Left ventricle myocardium superior (tissue), 1 donor: ENCODE measurements at places on chromosomes 6 and 20.

GRCh38 chr6:154432533-154433476 is 76.2 kb upstream of the IPCEF1 start:
- DNase-seq, result no peak

DNA sequence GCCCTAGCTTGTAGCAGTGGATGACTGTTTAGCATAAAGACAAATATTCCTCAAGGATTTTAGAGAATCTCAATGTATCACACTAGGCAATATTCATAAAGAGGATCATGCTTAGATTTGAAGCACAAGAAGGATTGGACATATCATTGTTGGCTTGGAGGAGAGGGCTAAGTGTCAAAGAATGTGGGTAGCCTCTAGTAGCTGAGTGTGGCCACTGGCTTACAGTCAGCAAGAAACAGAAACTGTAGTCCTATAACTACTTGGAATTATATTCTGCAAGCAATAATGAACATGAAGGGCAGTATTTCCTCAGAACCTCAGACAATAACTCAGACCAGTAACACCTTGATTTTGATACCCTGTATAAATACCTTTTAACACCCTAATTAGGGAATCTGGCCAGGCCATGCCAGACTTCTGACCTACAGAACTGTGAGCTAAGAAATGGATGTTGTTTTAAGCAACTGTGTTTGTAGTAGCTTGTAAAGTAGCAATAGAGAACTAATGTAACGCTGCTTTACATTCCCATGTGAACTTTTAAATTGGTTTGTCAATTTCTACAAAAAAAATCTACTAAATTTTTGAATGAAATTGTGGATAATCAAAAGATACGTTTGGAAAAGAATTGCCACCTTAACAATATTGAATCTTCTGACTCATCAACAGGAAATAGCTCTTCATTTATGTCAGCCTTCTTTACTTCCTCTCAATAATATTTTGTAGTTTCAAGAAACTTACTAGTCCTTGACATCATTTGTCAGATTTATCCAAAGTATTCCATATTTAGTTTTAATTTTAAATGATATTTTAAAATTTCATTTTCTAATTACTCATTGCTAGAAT is 65.2 kb upstream of the RSPO3 start:
- no peak for DNase-seq

DNA sequence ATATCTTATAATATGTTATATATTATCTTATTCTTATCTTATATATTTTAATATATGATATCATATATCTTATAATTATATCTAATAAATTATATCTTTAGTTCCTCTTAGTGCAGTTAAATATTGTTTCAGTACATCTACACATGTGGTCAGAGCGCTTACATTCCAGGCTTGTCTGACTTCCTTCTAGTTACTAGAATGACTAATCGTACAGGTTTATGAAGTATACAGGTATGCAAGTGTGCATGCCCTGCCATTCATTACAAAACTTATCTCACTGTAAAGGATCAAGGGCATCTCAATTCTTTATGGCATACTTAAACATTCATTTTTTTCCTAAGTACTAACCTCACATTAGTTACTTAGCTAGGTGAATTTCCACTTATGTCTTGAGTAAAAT is 1278.0 kb upstream of the MAP3K7 start:
- DNase-seq, result no peak

GRCh38 chr6:132651062-132651461 is 7.9 kb downstream of the TAAR1 start:
- DNase-seq, result no peak

DNA sequence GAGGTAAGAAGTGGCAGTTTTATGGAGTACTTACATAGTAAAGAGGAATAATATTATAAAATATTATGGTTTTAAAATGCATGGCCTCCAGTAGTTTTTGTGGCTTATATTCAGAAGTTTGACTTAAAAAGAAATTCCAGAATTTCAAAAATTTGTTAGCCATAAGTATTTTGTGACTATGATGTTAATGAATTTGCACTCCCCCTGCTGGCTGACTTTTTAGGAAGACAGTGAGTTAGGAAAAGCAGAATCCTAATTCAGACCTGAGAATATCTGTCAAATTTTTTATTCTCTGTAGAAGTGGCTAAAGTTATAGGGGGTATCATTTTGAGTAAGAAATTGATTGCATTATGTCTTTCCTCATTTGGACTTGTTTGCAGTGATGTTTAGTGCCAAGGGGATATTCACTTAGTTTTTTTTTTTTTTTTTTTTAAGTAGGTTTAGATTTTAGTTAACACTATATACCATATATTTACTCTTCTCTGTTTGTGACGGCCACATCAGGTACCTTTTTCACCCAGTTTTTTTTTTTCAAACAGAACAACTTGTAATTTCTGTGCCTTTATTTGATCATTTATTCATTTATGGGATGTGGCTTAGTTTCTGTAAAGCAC is 40.8 kb downstream of the ZFAND3 start:
- DNase-seq, result no peak

DNA sequence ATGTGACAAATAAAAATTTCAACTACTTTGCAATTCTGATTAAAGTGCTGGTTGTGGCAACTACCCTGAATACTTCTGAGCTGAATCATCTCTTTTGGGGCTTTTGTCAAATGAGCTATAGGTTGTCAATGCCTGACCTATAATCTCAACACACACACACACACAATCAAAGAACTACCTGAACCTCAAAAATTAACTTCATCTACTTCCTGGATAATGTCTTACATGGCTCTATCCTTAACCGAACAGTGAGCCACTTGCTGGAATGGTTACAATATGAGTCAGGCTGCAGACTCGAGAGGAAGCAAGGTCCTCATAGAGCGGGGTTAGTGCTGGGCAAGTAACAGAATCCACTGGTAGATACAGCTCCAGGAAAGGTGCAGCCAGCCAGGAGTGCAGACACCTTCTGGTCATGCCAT is 70.6 kb upstream of the DST start:
- no peak for DNase-seq

DNA sequence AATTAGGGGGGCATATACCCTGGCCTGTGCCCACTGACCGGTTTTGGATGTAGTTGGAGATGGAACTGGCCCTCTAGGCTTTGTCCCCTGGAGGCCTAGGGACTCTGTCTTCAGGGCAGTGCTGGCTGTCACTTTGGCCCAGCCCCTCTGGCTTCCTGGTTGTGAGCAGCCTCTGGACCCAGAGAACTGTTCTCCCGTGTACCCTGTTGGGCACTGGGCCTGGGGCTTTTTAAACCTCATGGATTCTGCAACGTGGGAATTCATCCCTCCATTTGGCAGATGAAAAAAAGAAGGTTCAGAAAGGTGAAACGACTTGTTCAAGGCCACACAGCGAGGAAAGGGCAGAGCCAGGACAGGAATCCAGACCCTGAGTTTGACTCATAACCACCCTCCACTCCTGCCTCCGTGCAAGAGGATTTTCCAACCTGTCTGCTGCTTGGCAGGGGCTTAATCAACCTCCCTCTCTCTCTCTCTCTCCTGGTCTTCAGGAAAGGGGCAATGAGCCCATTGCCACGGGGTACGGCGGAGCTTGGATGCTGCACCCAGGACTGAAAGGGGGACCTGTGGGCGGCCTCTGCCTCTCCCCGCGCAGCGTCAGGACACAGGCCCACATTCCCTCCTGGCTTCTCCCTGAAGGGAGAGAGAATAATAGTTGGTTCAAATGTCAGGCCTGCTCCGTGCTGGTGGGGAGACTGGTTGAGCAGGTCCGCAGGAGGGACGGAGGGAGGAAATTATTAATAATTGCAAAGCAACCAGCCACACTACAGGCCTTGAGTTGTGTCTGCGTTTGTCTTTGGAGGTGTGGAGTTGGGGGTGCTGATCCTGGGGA is 56.0 kb downstream of the CEBPB start:
- DNase-seq, result no peak

- DNase-seq, result no peak
Measured at GRCh38 chr6:134714679-134715078, 235.2 kb downstream of the ALDH8A1 start.

GRCh38 chr20:16025084-16025483 is 548.2 kb downstream of the KIF16B start:
- DNase-seq, result no peak

GRCh38 chr20:49412254-49412653 is 70.2 kb downstream of the KCNB1 start:
- DNase-seq, result no peak

DNA sequence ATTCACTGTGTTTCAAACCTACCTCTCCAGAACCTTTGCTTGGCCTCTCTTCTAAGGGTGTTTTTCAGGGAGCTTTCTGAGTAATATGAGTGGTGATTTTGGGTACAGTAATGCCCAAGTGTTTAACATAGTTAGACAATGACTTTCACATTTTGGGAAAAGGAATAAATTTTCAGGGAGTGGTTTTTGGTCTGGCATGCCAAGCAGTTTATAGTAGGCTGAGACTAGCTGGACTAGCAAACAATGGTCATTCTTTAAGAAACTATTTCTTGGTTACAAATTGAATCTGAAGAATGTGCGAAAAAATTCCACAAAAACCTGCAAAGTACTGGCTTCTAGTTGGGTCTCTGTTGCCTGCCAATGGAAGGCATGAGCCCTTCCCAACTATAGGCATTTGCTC is 15.4 kb downstream of the FNDC1 start:
- no peak for DNase-seq

DNA sequence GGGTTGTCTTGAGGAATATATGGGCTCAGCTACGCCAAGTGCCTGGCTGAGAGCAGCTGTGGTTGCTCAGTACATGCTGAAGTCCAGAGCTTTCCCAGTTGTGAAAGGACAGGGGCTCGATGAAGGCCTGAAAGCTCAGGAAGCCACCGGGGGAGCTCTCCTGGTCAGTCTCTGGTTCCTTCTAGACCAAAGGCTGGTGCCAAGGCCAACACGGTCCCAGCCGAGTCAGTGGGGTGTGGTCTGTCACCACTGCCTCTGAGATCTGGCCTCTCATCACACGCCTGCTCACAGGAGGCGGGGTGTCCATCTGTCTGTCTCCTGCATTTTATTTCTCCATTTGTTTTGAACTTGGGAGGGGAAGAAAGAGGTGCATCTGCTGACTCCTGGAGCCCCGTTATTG is 4.9 kb upstream of the FAM83C start:
- DNase-seq, result no peak

DNA sequence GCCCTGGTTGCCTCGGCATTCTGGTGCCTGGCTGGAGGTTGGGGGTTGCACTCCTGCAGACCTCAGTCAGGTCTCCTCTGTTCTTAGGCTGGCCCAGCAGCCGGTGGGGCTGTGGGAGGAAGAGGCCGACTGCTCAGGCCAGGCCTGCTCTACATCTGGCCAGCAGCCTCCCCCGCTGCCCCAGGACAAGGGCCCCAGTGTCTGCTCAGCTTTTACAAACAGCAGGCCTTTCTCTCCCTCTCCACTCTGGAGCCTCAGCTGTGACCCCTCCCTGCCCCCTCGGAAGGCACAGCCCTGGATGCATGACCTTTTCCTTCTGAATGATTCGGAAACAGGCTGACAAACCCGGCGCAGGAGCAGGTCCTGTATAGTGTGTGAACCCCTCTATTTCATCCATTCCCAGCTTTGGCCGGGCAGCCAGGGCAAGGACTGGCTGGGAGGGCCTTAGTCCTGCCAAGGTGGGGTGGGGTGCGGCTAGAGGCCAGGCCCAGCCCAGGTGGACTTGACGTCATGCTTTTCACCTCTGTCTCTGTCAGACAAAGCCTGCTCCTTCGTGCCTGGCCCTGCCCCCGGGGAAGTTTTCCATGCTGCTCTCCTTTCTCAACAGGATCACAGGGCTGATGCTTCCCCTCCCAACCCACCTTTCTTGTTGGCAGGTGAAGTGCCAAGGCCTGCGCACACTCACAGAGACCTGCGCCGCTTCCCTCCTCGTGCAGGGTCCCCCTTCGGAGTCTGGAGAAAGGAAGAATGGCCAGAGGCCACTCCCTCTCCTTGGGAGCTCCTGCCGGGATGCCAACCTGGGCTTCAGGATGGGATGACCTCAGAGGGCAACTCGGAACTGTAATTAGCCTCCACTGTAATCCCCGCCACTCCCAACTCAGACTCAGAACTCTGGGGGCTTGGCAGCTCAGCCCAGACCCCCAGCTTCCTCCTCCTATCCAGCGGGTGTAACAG is 10.1 kb upstream of the ITPR3 start:
- peak; percentile 52 for DNase-seq

DNA sequence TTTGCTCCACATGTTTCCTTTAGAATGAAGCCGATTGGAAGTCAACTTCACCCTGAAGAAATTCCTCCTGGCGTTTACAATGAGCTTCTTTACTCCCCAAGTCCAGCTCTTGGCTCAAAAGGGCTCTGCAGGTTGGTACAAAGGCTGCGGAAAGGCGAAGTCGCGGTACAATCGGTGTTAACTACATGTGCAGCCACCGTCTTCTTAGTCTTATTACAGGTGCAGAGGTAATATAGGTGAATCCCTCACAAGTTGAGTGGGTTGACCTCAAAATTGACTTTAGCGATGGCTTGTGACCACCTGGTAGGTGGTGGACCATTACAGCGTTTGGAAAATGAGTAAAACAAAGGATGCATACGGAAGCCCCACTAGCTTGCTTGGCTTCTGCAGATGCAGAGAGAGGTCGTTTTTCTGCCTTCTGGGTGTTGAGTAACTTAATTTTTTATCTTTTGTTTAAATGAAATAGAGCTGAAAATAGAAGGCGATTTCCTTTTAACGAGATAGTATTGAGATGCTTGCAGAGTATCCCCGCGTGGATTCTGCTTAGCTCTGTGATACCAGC is 98.0 kb downstream of the TRIM27 start:
- DNase-seq, result no peak

- DNase-seq, result no peak
Measured at GRCh38 chr6:52840763-52841585, at the start of gene GSTA5. GSTA5 (minus strand) TSS chr6:52840813.

DNA sequence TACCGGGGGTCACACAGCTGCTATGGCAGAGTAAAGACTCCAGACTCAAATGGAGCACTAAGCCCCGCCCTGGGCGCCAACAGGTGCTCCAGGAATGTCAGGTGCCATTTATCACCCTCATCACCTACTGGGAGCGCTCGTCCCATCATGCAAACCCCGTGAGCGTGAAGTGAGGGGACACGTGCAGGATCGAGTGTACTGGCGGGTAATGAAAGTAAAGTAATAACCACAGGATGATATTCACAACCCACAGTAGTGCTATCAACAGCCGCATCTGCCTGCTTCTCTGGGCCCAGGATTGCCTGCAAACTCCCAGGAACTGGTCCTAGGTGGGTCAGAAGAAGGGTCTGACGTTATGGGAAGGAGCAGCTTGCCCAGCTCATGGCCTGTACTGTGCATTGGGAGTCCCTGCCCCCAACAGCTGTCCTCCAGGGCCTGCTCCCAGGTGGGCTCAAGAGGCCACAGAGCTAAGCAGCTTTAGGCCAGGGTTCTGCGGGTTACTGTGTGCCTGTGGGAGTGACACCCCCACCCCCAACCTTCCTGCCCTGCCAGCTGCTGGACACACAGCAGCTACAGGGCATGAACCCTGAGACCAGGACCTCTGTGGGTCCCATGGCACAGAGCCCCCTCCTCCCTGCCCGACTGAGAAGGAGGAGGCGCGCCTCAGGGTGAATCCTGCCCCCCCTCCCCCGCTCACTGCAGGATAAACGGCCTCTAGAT is 120.5 kb upstream of the SULF2 start:
- no peak for DNase-seq

DNA sequence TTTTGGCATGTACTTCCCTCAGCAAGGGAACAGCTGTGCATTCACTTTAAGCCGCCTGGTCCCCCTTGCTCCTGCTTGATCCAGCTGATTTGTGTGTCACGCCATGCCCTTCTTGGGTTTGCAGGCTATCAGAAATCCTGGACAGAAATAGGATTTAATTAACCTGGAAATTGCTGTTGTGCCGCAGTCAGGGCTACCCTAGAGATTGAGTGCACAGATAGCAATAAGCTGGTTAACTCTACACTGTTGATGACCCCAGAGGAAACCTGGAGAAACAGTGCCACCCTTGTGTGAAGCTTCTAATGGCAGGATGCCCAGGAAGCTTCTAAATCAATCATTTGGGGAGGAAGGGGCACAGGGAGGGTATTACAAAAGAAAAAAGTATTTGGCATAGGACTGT is 199.0 kb downstream of the JARID2 start:
- no peak for DNase-seq
